ENCODE measurements at places on chromosomes 7 and 10.

- no peak for DNase-seq
Measured at GRCh38 chr7:93817526-93817925, 73.0 kb downstream of the TFPI2 start.

- no peak for DNase-seq
Measured at GRCh38 chr10:19316204-19316870, 267.7 kb downstream of the MALRD1 start.

DNA sequence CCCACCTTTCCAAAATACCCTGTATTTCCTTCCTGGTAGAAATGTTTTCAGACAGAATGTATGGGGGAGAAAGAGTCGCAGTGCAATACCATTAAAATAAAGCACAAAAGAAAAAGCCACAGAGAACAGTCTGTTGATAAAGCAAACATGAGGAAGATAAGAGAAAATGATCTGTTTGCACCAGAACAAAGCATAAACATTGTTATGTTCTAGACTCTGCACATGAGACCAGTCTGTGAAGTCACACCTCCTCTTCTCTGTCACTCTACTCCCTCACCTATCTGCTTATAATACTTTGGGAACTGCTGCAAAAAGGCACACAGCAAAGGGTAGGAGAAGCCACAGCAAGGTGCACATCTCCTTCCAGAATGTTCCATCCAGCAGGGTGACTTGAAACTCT is 67.2 kb upstream of the LRGUK start:
- DNase-seq: no peak

- no peak for DNase-seq
Measured at GRCh38 chr10:105138358-105138757, 497.3 kb downstream of the SORCS3 start.

DNA sequence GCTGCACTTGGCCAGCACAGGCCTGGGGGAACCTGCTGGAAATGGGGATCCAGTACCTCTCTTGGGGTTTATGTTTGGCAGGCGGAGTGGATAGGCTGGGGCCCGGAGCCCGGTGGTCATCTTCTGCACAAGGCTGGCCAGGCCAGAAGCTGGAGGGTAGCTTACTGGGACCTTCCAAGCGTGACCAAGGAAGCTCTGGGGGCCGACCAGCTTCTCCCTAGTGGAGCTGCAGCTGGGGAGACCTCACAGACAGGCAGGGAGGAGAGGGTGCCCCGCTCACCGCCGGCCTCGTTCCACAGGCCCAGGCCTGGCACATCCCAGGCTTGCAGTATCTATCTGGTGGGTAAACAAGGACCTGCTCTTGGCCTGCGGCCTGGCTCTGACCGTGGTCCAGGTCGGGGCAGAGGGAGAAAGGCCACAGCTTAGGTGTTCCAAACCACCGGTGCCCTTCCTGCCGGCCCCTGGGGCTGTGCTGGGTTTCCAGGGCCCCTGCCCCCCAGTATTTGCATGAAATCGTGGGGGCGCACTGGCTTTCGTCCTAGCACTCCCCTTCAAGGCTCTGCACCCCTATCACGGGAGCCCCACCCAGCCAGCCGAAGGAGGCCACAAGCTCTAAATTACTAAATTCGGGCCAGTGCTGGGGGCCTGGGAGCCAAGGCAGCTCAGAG is 1.5 kb upstream of the ELFN1 start:
- no peak for DNase-seq
